AG04450 (cell line): ENCODE measurements at places on chromosomes 6 and 20.

- DNase-seq, result no peak
Observed at GRCh38 chr6:77466451-77467437, 3.5 kb upstream of the HTR1B start.

GRCh38 chr20:47379433-47380150 lies 23.1 kb upstream of the ZMYND8 start:
- peak; percentile 63 for DNase-seq

GRCh38 chr6:166408936-166409755 lies 26.4 kb upstream of the MPC1 start:
- DNase-seq, result no peak

- no peak for DNase-seq
Observed at GRCh38 chr20:53875452-53875851, 194.9 kb downstream of the BCAS1 start.

- no peak for DNase-seq
Observed at GRCh38 chr6:126376682-126377081, 36.8 kb downstream of the CENPW start.

- DNase-seq, result no peak
Observed at GRCh38 chr6:14517516-14518105, 400.0 kb downstream of the CD83 start.

GRCh38 chr6:67757465-67758033 lies 877.5 kb upstream of the ADGRB3 start:
- no peak for DNase-seq

DNA sequence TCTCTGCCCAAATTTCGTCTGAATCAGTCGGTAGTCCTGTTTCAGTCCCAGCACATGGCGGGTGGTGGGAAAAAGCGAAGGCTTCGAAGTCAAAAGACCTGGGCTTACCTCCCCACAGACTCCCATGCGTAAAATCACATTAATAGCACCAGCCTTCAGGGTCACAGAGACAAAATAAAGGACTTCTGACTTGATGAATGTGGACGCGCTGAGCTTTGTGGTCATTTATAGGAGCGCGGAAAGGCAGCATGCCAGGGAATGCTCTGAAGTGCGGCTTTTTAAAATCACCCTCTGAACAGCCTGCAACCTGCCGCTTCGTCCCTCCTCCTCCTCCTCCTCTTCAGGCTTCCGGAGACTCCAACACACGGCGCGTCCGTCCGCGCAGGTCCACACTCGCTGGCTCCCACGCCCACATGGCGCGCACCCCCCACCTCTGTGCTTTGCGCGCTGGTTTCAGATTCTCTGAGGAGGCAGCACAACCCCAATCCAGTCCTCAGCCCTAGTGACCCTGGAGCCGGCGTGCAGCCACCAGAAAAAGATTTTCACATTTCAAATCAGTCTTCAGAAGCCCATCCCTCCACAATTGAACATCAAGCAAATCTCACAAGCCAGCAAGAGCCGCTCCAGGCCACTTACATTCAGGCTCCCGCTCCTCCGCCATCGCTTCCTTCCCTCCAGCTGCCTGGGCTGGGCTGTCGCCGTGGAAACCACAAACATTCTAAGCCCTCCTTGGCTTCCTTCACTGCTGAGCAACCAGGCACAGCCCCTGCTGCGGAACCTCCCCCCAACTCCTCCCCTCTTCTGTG lies at the start of gene C6orf118:
Gene C6orf118 (minus strand): TSS at position 680 of the 806 bp plus-strand sequence. CDS start 19 bp downstream, at position 661.
- no peak for DNase-seq

DNA sequence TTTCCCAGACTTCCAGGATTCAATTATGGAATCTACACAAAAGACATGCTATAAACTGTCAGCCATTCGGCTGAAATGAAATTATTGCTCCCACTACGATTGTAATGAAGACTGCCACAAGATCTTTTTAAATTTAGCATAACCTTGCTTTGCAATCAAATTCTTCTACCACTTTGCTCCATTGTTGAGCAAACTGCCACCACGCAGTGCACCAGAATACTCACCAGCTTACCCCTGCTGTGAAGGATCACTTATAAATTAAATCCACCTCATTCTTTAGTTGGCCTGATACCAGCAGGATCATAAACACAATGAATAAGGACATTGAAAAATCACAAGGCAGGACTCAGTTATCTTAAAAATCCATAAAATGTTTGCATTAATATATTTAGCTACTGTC lies 151.8 kb upstream of the PRND start:
- DNase-seq, result no peak

DNA sequence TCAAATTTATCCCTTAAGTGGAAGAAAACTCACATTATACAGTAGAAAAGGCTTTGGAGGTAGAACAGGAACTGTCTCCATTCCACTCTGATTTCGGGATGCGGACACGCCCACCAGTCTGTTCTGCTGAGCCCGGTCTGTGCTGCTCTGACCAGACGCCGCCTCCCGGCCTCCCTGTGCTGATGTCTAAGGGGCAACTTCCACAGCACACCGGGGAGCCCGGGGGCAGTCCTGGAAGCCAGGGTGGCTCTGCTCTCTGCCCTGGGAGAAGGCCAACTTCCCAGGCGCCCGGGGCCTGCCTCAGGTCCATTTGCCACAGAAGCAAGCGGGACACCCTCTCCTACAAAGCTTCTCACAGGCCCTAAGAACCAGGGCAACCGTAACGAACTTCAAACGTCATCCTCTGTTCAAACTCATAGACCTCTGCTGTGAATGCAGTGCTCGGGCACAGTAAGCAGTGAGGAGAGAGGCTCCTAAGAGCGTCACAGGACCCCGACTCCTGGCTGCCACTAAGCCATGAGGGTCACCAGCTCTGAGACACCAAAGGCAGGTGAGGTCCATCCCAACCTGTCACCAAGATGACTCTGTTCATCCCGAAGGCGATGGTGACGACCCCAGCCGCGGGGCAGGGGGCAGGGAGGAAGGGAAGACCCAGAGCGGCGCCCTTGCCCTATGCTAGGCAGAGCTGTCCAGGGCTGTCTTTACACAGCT lies 5.6 kb downstream of the TAF4 start:
- DNase-seq, result no peak

DNA sequence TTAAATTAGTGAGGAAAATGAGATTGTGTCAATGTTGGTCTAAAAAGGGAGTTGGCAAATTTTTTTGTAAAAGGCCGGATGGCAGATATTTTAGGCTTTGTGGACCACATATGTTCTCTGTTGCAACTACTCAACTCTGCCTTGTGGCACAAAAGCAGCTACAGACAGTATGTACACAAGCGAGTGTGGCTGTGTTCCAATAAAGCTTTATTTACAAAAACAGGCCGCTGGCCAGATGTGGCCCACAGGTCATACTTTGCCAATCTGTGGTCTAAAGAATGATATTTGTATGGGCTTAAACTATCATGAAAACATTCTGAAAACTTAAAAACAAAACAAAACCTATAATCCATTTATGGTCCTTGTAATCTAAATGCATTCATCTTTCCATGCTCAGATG lies 228.3 kb downstream of the CLIC5 start:
- DNase-seq, result no peak
